ENCODE measurements at places on chromosomes 1 and 21.

DNA sequence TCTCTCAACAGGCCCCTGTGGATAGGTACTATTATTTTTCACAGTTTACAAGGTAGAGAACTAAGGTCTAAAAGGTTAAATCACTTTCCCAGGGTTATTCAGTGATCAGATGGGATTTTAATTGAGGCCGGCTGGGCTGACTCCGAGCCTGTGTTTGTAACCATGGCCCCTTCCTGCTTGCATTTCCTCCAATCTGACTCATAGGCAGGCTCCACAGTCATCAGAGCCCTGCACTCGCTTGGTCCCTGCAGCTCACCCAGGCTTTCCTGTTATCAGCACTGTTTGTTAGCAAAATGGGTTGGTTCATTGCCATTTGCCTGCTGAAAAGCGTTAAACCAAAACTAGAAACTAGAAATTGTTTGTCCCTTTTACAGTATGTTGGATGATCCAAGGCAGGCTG is 41.4 kb upstream of the LMX1A start:
- no peak for DNase-seq

- no peak for DNase-seq
Measured at GRCh38 chr1:56566061-56566744, 13.2 kb downstream of the PLPP3 start.

GRCh38 chr1:26099780-26100179 is 11.8 kb upstream of the PDIK1L start:
- DNase-seq, result no peak

DNA sequence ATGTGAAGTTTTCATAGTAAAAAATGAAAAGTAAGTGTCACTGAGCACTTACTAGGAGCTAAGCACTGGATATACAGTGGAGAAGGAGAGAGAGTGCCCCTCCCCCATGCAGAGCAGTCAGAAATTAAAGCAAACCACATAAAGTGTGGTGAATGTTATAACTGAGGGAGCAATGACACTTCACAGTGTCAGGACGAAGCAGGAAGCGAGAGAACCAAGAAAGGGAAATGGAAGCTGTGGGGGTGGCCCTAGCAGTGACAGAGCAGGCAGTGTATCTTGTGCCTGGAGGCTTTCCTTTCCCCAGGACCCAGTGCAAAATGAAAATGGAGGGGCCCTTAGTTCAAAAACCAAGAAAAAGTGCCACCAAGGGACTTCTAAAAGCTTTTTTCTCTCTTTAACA is 21.5 kb upstream of the RCAN3 start:
- DNase-seq, result no peak

GRCh38 chr1:21020151-21020550 is 156.5 kb downstream of the EIF4G3 start:
- DNase-seq, result no peak

- no peak for DNase-seq
Measured at GRCh38 chr1:173341307-173341706, 134.2 kb upstream of the TNFSF4 start.

DNA sequence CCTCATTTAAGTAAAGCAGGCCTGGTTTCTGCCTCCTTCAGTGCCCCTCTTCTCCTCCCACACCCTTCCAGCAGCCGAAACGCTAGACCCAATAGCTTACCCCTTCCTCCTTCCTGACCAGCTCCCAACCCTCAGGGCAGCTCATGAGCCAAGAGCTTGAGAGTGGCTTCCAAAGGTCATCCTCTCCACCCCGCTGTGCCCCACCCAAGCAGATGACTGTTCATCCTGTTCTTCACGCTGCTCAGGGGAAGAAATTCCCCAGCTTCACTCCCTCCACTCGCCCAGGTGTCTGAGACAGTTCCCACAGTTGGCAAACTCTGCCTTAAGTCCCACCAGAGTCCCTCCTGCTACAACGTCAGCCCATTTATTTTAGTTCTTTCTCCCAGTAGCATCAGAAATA is 23.4 kb downstream of the ARHGEF19 start:
- DNase-seq, result no peak

- DNase-seq, result no peak
Measured at GRCh38 chr1:1627829-1628753, 3.9 kb upstream of the MMP23B start.

GRCh38 chr1:1677718-1678580 is 14.6 kb downstream of the SLC35E2B start:
- no peak for DNase-seq

DNA sequence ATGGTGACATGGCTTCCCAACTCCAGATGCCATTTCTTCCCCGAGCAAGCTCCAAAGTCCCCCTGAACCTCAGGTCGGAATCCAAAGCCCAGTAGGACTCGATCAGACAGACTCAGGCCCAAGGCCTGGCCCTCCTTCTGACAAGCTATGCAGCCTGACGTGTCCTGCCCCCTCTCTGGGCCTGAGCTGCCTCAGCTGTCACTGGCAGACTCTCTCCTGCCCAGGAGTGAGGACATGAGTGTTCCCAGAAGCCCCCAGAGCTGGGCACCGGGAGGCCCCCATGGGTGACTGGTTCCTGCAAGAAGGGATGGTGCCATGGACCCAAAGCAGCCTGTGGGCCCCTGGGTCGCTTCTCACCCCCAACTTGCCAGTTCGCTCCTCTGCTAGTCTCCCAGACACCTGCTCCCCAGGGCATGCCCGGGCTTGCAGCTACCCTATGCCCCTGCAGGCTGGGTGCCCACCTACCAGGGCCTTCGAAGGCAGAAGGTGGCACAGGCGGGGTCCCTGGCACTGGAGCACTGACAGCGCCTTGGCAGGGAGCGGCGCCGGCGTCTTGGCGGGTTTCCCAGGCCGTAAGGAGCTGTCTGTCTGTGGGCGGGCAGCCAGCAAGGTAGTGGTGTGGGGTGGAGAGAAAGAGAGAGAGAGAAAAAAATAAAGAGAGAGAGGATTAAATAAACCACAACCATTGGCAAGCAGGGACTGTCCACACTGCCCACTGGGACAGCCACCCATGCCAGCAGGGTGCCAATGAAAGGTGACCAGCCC is 2.3 kb downstream of the EDN2 start:
- DNase-seq, result no peak

- no peak for DNase-seq
Measured at GRCh38 chr1:154454386-154455120, 47.5 kb upstream of the TDRD10 start.
